ENCODE measurements at places on chromosomes 4 and X.
A peak's percentile ranks its signal among the peaks of the same experiment; 100 is the strongest.

GRCh38 chrX:54306379-54306778, 51.5 kb downstream of the WNK3 start:
- H3K27me3 ChIP-seq = no peaks in the 10 kb centered on the region
- peaks cover 16% of the 10 kb centered on the region for H3K36me3 ChIP-seq
- H3K4me3 ChIP-seq = no peak overlapping the region
- no peaks in the 10 kb centered on the region for H3K4me1 ChIP-seq

DNA sequence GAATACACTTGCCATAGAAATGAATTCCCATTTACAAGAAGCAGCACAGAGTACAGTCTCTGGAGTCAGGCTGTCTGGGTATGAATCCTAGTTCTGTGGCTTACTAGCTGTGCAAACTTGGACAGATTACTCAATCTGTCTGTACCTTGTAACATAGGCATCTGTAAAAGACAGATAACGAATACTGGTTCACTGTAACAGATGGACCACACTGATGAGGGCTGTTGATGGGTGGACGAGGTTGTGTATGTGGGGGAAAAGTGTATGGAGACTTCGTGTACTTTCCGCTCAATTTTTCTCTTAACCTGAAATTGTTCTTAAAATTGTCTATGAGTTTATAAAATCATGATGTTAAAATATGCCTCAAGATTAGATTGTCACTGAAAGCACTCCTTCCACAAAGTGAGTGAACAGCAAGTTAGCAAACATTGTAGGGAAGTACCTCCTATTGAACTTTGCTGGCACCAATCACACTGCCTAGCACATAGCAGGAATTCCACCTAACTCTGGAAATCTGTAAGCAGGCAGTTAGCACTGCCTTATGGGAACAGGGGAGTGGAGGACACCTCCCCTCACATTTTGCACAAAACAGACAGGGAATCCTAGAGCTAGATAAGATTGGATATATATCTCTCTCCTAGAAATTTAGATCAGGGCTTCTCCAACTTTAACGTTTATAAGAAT, 6.5 kb upstream of the EXOSC9 start:
- H3K27ac ChIP-seq = peak overlapping the region; percentile 52
- H3K4me3 ChIP-seq = no peak overlapping the region
- H3K4me1 ChIP-seq = peaks cover 10% of the 10 kb centered on the region
- H3K36me3 ChIP-seq = no peaks in the 10 kb centered on the region
- H3K27me3 ChIP-seq = peaks cover 31% of the 10 kb centered on the region

DNA sequence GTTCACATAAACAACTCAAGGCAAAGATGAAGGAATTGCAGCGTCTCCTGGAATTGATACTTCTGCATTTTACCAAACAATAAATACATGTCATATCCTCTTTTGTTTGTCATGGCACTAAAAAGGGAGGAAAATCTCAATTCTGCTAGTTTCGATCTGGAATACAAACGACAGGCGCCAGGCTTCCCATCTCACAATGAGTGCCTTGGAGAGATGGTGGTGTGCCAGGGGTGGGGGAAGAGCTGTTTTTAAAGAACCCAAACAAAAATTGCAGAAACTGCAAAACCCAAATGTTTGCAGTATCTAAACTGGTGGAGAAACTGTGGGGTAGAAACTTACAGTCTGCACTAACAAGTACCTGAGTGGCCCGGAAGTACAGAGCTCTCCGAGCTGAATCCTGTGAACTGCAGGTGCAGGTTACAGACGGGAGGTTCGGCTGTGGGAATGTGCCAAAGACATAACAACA, 53.0 kb upstream of the KLF3 start:
- H3K36me3 ChIP-seq = no peaks in the 10 kb centered on the region
- no peak overlapping the region for H3K4me3 ChIP-seq
- no peak for DNase-seq
- peaks cover 23% of the 10 kb centered on the region for H3K4me1 ChIP-seq
- no peaks in the 10 kb centered on the region for H3K27me3 ChIP-seq
- no peak overlapping the region for H3K27ac ChIP-seq

- peaks cover 6% of the 10 kb centered on the region for H3K27me3 ChIP-seq
- no peaks in the 10 kb centered on the region for H3K4me1 ChIP-seq
- no peak overlapping the region for H3K4me3 ChIP-seq
- no peaks in the 10 kb centered on the region for H3K36me3 ChIP-seq
Observed at GRCh38 chr4:77566148-77566547, 39.5 kb upstream of the CXCL13 start.

DNA sequence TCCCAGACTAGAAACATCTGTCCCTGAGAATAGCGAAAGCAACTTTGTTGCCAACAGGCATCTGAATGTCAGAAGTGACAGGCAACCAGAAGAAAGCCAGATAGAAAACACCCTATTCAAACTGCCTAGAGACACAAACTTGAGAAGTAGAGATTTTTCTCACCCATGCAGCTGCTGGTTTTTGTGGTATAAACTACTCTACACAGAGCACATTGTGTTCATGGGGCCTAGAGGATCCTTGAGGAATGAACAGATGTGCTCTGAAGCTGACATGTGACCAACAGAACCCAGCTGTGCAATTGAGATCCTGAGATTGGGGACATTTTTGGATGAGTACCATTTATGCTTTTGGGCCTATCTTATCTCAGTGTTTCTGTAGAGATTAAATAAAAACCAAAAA, 63.6 kb upstream of the NRK start:
- H3K27me3 ChIP-seq = no peaks in the 10 kb centered on the region
- H3K4me1 ChIP-seq = peaks cover 16% of the 10 kb centered on the region
- H3K27ac ChIP-seq = no peak overlapping the region

- no peak for DNase-seq
- H3K4me1 ChIP-seq = peaks cover 26% of the 10 kb centered on the region
- no peak overlapping the region for H3K4me3 ChIP-seq
- no peak overlapping the region for H3K27ac ChIP-seq
- no peaks in the 10 kb centered on the region for H3K36me3 ChIP-seq
Observed at GRCh38 chr4:15150631-15151030, 148.3 kb downstream of the CPEB2 start.

- no peak for DNase-seq
- no peak overlapping the region for H3K4me3 ChIP-seq
- no peaks in the 10 kb centered on the region for H3K36me3 ChIP-seq
- H3K4me1 ChIP-seq = peaks cover 34% of the 10 kb centered on the region
Observed at GRCh38 chrX:13013363-13014110, 30.9 kb downstream of the FAM9C start.

DNA sequence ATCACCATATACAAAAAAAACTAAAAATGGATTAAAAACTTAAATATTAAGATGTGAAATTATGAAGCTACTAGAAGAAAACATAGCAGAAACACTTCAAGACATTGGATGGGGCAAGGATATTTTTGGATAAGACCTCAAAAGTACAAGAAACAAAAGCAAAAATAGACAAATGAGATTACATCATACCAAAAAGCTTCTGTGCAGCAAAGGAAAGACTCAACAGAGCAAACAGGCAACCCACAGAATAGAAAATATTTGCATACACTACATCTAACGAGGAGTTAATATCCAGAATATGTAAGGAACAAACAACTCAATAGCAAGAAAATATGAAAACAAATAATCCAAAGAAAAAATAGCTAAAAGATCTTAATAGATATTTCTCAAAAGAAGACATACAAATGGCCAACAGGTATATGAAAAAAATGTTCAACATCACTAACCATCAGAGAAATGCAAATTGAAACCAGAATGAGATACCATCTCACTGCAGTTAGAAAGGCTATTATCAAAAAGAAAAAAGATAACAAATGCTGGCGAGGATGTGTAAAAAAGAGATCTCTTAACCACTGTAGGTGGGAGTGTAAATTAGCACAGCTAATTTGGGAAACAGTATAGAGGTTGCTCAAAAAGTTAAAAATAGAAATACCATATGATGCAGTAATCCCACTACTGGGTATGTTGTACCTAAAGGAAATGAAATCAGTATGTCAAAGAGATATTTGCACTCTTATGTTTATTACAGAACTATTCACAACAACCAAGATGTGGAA, 17.8 kb upstream of the LRCH2 start:
- no peak overlapping the region for H3K27ac ChIP-seq
- no peaks in the 10 kb centered on the region for H3K36me3 ChIP-seq
- H3K4me1 ChIP-seq = peaks cover 28% of the 10 kb centered on the region

DNA sequence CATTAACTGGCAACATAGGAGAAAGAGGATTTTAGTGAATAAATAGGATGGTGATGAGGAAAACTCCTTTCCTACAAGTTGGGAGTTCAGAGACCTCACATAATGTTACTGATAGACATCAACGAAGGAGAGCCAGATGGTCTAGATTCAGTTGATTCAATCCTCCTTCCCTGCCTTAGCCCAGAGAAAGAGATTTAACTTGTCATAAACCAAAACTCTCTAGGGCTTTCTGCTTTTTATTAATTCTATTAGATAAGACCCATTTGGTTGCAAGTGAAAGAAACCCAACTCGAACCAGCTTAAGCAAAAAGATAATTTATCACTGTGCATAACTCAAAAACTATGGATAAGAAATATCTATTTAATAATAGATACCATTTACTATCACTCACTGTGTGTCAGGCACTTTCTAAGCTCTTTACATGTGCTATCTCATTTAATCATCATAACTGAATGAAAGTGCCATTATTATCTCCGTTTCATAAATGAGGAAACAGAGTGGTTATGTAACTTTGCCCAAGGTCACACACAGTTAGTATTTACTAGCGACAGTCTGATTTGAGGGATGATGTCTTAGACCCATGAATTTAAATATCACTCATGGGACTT, 4.3 kb upstream of the UNC5C start:
- H3K4me3 ChIP-seq = no peak overlapping the region
- no peak for DNase-seq
- no peaks in the 10 kb centered on the region for H3K27me3 ChIP-seq
- H3K36me3 ChIP-seq = no peaks in the 10 kb centered on the region
- no peak overlapping the region for H3K27ac ChIP-seq

DNA sequence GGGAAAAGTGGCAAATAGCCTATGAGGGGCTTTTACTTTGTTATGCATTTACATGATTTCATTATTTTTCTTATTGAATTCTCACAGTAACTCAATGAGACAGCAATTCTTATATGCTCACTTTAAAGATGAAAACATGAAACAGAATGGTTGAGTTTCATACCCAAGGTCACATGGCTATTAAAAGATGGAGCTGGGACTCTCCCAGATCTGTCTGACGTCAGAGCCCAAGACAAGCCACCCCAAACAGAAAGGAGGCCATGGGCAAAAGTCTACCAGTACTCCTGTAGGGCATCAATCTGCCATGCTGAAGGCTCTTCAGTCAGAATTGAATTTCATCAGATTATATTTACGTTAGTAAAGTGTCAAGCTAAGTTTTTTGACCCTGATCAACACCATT, 13.2 kb downstream of the HSD17B11 start:
- no peak overlapping the region for H3K27ac ChIP-seq
- H3K4me3 ChIP-seq = no peak overlapping the region
- DNase-seq = no peak
- peaks cover 6% of the 10 kb centered on the region for H3K36me3 ChIP-seq
- peaks cover 6% of the 10 kb centered on the region for H3K4me1 ChIP-seq
- H3K27me3 ChIP-seq = no peaks in the 10 kb centered on the region

GRCh38 chrX:133448512-133449076, 33.3 kb upstream of the GPC4 start:
- H3K4me1 ChIP-seq = peaks cover 21% of the 10 kb centered on the region
- peaks cover under 1% of the 10 kb centered on the region for H3K27me3 ChIP-seq
- no peak overlapping the region for H3K27ac ChIP-seq
- no peak overlapping the region for H3K4me3 ChIP-seq

GRCh38 chr4:139523076-139523475, 32.9 kb downstream of the SETD7 start:
- H3K4me3 ChIP-seq = no peak overlapping the region
- H3K27me3 ChIP-seq = no peaks in the 10 kb centered on the region

Measured in mesothelial cell of epicardium (in vitro differentiated cells).